ENCODE measurements at places on chromosomes 2 and 18.

DNA sequence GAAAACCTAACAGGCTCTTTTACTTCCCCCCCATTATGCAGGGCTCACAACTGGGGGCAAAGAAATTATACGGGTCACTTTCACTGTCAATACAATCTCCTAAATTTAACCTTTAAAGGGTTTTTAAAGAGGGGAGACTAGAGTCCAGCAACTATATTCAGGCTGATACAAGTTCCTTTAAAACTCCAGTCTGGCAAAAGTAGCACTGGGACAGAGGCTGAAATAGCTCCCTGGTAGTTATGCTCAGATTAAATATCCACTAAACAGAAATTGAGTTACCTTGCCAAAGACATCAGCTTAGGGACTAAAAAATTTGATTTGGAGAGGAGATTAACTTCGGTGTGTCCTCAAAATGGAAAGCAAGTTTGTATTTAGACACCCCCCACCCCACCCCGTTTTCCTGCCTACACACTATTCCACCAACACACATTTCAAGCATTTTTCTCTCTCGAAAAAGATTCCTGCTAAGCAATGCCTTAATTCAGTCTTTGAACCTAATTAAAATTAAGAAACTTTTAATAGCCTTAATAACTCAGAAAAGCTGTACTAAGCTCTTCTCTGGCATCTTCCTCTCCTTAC, 127.2 kb downstream of the OSBPL1A start:
- H3K36me3 ChIP-seq = no peaks in the 10 kb centered on the region
- peak overlapping the region; percentile 20 for H3K27ac ChIP-seq
- H3K27me3 ChIP-seq = no peaks in the 10 kb centered on the region

DNA sequence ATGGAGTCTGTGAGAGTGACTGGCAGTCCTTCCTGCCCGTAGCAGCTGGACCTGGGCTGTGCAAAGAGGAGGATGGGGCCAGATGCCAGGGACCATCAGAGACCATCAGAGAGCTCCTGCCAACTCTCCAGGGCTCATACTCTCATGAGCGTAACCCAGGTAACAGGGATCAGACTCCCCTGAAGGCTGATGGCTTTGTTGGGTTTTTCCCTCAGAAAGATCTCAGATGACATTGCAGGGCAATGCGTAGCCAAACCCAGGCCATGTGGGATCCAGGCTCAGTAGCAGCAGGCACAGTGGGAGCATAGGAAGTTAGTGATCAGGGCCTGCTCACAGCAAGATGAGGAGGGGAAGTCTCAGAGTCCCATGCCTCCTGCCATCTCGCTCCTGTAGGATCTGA, 218.0 kb downstream of the LOXHD1 start:
- no peaks in the 10 kb centered on the region for H3K36me3 ChIP-seq
- no peak overlapping the region for H3K27ac ChIP-seq
- no peak overlapping the region for H3K4me3 ChIP-seq
- no peak for DNase-seq
- no peaks in the 10 kb centered on the region for H3K27me3 ChIP-seq

DNA sequence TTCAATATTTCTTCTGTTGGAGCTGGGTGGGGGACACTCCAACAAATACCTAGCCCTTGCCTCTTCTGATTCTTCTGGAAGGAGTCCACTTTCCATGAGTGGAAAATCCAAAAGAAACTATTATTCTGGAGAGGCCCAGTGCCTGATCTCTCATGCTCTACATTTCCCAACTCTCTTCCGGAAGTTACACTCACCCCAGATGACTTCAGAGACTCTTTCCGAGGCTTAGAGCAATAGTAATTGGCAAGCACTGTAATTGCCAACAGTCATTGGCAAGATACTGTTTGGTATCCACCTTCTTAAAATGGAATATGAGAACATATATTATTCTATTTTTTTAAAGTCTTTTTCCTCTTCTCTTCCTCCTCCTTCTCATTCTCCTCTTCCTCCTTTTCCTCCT, 60.5 kb upstream of the CYRIA start:
- no peaks in the 10 kb centered on the region for H3K27me3 ChIP-seq
- H3K27ac ChIP-seq = no peak overlapping the region
- H3K4me3 ChIP-seq = no peak overlapping the region
- DNase-seq = no peak
- no peaks in the 10 kb centered on the region for H3K4me1 ChIP-seq
- no peaks in the 10 kb centered on the region for H3K36me3 ChIP-seq

- H3K4me1 ChIP-seq = no peaks in the 10 kb centered on the region
- no peak overlapping the region for H3K27ac ChIP-seq
- H3K36me3 ChIP-seq = no peaks in the 10 kb centered on the region
- H3K4me3 ChIP-seq = no peak overlapping the region
Measured at GRCh38 chr2:240401308-240401707, 34.2 kb upstream of the GPC1 start.

DNA sequence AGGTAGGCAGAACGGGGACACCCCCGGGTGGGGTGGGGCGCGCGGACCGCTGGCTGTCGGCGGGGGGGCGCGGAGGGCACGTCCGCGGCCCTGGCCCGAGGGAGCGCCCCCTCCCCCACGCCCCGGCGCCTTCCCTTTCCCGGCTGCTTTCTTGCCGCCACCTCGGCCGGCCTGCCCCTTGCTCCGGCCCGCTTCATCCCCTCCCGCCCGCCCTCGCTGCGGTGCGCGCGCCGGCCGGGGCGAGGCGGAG, 443 bp downstream of the VAPA start:
- no peaks in the 10 kb centered on the region for H3K27me3 ChIP-seq
- H3K27ac ChIP-seq = peak overlapping the region; percentile 85
- H3K36me3 ChIP-seq = no peaks in the 10 kb centered on the region
- peaks cover 46% of the 10 kb centered on the region for H3K4me1 ChIP-seq
- peak; percentile 52 for DNase-seq

DNA sequence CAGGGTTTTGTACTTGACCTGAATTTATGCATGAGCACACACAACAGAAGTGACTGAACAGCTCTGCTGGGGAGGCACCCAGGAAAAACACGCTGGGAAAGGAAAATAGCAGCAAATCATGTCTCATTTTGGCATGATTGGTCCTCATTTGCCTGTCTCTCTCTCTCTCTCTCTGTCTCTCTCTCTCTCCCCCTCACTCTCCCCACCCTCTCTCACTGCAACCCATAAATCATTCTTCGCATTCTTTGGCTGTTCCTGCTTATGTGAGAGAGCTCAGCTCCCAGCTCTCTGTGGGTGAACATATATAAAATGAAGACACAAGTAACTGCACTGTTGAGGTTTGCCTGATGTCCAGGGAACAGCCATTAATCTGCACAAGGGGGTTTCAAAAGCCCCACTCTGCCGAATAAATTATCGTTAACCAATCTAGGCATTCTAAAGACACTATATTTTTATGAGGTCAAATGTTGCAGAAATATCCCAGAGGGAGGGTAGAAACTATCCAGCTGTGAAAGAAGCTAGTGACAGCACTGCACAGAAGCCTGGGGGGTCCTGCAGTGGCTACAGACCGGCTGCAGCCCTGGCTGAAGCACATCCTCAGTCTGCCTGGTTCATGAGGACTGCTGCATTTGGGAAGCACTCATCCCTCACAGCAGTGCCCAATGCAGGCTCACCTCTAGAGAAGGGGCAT, 260.3 kb downstream of the AFF3 start:
- peak; percentile 28 for DNase-seq
- no peaks in the 10 kb centered on the region for H3K36me3 ChIP-seq
- H3K4me1 ChIP-seq = peaks cover 9% of the 10 kb centered on the region
- H3K4me3 ChIP-seq = no peak overlapping the region
- H3K27ac ChIP-seq = no peak overlapping the region
- H3K27me3 ChIP-seq = no peaks in the 10 kb centered on the region

DNA sequence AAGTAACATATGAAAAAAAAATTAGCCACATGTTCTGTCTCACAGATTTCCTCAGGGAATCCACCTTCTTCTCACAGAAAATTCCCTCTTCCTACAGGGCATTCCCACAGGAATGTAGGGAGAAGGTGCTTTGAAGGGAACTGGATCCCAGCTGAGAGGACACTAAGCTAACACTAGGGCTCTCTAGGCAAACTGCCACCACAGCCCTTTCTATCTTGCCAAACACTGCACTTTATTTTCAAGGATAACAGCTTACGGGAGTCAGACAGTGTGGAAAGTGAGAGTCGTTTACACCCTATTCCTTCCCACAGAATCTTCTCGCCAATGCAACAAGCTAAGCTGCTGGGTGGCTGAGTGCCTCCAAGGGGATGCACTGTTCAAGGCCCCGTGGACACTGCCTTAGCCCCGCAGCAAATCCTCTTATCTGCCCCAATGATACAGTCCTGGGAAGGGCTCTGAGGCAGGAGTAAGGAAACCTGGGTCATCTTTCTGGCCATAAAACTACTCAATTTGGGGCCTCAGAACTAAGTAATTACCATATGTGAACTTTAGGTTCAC, 76.9 kb downstream of the CCDC93 start:
- no peak for DNase-seq
- H3K4me3 ChIP-seq = no peak overlapping the region
- H3K27ac ChIP-seq = no peak overlapping the region
- H3K27me3 ChIP-seq = no peaks in the 10 kb centered on the region

DNA sequence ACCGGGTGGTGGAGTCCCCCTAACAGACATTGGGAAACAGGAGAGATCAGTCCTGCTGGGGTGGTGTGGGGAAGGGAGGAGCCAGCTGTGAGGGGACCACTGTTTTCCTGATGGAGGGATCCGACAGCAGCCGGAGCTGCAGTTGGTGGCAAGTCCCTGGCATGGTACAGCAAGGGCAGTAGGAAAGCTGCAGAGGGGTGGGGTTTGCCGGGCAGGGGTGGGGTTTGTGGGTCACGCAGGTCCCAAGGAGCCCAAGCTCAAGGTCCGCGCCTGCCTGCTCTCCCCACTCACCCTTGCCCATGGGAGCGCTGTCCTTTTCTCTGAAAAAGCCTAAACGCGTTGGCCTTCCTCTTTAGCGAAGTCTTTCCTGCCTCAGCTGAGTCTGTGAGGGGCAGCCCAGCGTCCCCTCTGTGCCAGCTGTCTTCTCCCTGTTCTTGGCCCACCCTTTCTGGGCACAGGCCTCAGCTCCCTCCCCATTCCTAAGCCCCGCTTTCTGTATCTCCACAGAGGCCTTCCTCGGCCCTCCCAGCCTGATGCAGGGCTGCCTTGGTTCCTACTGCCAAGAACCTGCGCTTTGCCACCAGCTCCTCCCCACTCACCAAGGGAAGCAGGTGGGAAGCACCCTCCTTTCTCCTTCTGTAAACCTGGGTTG, 29.3 kb upstream of the INHBB start:
- no peak overlapping the region for H3K4me3 ChIP-seq
- no peaks in the 10 kb centered on the region for H3K4me1 ChIP-seq
- DNase-seq = no peak
- H3K36me3 ChIP-seq = no peaks in the 10 kb centered on the region
- no peak overlapping the region for H3K27ac ChIP-seq
- peaks cover 29% of the 10 kb centered on the region for H3K27me3 ChIP-seq

DNA sequence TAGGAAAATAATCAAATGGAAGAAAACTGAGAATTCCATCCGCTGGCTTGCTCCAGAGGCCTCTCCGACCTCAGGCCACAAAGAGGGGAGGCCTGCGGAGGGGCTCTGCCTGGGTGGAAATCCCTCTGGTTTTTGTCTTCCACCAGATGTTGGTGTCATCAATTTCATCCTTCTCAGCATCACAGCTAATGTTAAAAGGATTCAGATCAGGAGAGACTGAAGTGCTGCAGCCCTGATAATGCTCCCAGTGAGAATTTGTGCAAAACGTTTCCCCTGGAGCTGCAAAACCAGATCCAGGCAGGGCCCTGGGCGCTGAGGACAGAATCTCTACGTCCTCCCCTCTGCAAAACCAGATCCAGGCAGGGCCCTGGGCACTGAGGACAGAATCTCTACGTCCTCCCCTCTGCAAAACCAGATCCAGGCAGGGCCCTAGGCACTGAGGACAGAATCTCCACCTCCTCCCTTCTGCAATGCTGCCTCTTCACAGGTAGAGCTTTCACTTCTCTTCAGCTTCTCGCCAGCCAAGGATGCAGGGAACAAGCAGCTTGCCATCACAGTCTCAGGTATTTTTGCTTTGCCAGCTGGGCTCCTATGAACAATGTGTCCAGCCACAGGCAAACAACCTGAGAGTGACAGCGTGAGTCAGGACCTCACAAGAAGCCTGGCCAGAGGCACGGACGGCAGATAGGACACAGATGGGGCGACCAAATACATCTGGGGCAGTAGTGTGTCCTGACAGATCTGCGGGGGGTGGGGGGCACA, 81.2 kb downstream of the TMEM18 start:
- no peaks in the 10 kb centered on the region for H3K27me3 ChIP-seq
- H3K27ac ChIP-seq = no peak overlapping the region
- no peaks in the 10 kb centered on the region for H3K4me1 ChIP-seq
- no peaks in the 10 kb centered on the region for H3K36me3 ChIP-seq
- DNase-seq = no peak

DNA sequence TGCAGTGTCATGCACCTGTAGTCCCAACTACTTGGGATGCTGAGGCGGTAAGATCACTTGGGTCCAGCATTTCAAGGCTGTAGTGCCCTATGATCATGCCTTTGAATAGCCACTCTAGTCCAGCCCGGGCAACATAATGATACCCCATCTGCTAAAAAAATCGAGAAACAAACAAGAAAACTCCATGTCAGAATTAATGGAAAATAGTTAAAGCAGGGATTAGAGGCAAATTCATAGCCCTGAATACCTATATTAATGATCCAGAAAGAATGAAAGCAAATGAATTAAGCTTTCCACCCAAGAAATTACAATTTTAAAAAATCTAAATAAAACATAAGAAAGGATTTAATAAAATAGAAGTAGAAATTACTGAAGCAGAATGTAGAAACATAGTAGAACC, 143.0 kb downstream of the MYO3B start:
- H3K27me3 ChIP-seq = no peaks in the 10 kb centered on the region
- no peak overlapping the region for H3K27ac ChIP-seq
